AG08396 (cell line): ENCODE measurements at places on chromosomes 1 and 21.

GRCh38 chr1:179127163-179127895 lies 45.5 kb downstream of the TOR3A start:
- DNase-seq, result no peak

- DNase-seq, result no peak
Measured at GRCh38 chr21:36730291-36731281, 31.7 kb downstream of the SIM2 start.

DNA sequence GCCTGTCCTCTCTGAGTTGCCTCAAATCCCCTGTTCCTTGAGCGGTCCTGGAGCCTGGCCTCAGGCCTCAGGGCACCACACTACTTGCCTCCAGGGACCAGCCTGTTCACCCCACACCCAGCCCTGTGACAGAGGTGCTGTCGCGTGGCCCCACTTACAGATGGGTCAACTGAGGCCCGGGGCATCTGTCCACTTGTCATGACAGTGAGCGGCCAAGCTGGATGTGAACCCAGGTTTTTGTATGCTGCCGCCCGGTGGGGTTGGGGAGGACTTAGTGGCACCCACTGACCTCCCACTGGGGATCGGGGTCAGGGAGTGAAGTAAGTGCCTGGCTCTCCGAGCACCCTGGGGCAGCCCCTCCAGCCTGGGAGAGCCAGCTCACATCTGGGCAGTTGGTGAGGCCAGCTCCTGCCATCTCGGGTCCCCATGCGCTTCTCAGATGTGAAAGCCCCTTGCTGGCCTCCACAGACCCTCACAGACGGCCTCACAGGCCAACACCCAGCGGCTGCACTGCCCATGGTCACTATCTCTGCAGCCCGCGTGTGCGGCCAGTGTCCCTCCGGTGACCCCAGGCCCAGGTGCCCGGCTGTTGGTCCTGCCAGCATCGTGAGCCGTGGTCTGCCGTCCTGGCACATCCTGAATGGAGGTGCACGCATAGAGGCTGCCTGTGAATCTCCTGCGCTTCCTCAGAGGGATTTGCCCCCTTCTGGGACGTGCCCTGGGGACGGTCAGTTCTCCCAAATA lies 9.3 kb upstream of the FAAP20 start:
- DNase-seq, result no peak

GRCh38 chr1:156856282-156856785 lies 2.6 kb downstream of the INSRR start:
- no peak for DNase-seq

- DNase-seq, result no peak
Measured at GRCh38 chr1:12356004-12356890, 126.4 kb downstream of the VPS13D start.

DNA sequence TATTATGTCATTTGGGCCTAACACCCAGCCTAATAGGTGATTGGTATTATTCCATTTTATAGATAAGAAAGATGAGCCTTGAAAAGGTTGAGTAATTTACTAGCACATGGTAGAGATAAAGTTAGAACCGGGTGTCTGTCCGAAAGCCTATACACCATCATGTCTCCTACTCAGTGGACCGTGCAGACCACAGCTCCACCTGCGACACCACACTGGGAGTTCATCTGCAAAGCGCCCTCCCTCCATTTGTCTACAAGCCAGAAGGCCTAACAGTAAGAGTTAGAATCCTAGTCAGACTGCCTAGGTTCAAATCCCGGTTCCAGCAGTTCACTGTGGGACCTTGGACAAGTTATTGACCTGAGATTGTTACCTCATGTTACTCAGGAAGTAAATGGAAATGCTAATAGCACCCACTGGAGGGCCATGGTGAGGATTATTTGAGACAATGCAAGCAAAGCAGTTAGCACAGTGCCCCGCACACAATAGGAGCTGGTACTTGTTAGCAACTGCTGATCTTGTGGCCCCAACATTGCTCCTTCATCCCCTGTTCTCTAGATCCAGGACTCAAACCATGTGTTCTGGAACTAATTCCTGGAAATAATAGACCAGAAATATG lies 20.5 kb downstream of the ARMH1 start:
- no peak for DNase-seq

DNA sequence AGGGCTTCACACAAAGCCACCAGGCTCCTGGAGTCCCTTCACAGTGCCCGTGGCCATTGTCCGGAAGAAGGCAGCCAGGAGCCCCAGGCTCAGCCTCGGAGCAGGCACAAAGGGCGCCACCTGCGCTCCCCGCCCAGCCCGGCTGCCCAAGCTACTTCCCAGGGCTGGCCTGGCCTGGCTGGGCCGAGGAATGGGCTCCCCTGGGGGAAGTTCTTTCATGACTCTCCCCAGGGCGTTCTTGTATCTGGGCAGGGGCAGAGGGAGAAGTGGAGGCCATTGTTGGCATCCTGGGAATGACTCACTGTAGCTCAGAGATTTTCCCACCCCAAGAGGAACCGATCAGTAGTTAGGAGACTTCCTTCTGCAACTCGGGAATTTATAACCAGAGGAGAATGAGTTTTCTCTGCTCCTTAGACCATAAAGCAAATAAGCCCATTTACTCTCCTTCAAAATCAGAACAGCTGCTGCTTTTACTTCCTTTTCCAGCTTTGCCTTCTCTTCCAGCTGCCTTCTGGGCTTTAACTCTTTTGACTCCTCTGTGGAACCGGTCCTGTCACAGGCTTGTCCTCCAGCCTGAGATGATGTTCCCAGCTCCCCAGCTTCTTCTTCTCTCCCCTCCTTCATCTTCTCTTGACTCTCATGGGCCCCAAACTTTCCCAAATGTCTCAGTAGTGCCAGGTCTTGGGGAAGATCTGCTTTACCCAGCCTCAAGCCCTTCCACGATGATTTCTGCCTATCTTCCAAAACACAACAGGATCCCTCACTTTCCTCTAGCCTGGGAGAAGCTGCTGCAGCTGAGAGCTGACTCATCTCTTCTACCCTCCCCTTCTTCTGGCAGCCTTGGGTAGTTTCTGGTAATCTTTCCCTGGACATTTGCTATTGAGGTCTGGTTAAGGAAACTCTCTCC lies 118.7 kb upstream of the CD34 start:
- peak; percentile 84 for DNase-seq

- no peak for DNase-seq
Measured at GRCh38 chr1:63730211-63730610, 43.6 kb upstream of the ROR1 start.

DNA sequence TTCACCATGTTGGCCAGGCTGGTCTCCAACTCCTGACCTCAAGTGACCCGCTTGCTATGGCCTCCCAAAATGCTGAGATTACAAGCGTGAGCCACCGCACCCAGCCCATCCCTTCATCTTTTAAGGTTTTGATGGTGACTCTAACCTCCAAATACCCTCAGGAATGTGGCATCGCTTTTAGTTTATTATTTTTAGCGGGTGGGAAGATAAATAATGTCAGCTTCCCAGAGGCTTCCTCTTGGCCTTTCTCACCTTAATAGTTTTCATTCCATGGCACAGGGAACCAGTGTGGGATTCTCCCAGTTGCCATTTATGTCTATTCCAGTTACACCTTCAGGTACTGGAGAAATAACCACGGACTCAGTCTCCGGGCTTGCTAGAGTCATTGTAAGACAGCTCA lies 92.1 kb upstream of the LRRN2 start:
- no peak for DNase-seq

DNA sequence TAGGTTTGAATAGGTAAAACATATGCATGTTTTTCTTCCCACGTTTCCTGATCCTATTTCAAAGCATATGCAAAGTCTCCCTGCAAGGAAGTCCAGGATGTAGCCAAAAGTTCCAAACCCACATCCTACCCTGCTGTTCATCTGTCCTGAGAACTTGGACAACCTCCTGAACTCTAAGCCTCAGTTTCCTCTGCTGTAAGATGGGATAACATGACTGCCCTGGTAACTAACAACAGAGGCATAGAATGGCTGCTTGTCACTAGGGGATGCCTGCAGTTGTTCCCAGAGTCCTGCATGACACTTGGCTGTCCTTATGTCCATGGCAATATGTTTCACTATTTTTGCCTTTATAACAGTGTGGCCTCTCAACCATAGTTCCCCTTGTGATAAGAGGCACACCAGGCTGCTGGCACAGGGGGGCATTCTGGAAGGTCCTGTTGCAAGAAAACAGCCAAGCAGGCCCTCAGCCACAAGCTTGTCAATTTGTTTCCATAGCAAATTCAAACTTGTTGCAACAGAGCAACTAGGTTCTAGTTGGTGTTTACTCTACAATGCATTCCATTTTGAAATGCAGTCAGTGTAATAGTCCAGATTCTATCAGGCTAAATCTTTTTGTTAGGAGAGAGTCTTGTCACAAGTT lies 1.5 kb upstream of the HDGF start:
- DNase-seq, result peak; percentile 54

DNA sequence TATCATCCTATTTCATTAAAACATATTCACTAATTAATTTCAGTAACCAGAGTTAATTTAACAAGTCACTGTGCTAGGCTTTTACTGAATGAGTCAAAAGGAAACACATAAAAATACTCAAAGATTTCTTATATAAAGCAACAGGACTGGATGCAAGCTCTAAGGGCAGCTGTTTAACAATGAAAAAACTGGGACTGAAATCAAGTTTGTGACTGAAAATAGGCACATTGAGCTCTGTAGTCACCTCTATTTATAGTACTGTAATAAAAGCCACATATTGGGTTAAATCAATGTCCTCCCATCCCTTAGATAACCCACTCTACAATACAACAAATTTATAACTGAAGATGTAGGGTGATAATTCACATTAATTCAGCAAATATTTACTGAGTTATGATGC lies 52.4 kb downstream of the SMYD3 start:
- DNase-seq, result no peak

DNA sequence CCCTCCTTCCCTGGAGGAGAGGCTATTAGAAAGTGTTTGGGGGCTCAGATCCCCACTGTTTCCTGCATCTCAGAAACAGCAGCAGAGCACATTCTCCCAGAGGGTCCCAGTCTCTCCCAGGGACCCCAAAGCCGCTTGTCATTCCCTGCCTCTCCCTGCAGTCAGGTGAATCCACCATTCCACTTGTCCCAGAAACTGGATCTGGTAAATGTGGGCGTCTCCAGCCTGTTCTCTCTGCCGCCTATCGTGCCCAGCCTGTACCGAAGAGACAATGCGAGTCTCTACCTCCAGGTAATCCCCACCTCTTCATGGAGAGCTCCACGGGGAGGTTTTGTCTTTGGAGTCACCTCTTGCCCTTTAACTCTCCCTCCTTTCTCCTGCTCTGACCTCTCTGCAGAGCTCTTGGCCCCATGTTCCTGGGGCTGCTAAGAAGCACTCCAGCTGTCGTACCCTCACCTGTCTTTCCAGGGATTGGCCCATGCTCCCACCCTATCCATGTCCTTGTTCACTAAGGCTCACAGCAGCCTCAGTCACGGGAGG lies 26.9 kb downstream of the INAVA start:
- no peak for DNase-seq

GRCh38 chr1:168672278-168672677 lies 56.7 kb downstream of the DPT start:
- DNase-seq, result no peak

DNA sequence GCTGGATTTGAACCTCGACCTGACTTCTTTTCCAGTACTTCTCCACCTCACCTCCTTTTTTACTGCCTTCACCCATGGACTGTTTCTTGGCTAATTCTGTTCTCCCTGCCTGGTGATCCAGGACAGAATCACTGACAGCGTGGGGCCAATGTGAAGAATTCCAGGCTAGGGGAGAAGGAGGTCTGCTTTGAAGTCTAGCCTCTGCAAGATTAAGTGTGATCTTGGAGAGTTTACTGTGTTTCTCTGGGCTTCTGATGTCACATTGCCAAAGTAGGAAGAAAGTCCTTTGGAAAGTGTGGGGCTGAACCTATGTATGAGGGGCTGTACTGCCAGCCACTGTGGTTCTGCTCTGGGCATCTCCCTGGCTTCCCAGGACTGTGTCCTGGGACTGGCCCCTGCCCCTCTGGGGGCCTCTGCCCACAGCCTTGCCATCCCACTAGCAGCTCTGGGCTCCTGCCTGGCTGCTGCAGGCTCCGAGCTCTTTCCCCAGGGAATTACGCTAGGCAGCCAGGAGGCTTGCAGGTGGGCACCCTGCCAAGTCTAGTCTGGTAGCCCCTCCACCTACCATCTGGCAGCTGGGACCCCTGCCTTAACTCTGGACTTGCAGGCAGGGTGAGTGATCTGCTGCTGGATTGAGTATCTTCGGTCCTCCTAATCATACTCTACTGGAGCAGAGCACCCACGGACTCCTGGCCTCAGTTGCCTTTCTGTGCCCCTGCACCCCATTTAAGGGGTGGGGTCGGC lies 52.2 kb downstream of the YARS1 start:
- DNase-seq, result no peak

- DNase-seq, result no peak
Measured at GRCh38 chr21:28856588-28857250, 136.0 kb downstream of the LTN1 start.

- DNase-seq, result no peak
Measured at GRCh38 chr1:159862031-159862430, 426 bp downstream of the VSIG8 start.

DNA sequence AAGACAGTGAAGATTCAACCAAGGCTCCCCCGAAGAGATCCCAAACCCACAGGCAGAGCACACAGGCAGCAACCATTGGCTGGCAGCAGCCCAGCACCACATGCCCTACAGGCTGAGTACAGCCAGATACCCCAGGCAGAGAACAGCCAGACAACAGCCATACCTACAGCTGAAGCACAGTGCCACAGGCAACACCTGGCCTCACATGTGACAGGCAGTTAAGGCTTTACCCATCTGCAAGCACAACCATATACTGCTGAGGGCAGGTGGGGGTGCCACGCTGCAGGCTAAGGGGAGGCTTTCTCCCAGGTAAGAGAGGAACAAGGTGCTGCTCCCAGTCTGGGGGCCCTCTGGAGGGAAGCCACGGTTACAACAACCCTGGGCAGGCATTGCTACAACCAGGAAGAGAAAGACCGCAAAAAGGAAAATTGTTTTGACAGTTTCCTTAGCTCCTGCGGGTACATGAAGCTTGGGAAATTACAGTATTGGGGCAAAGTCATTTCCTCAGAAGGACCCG lies 12.3 kb downstream of the CHIT1 start:
- DNase-seq, result no peak
